ENCODE measurements at places on chromosomes 5 and 9.

- DNase-seq: no peak
Measured at GRCh38 chr5:61657686-61658085, 325.6 kb downstream of the ZSWIM6 start.

- no peak for DNase-seq
Measured at GRCh38 chr5:82045554-82046275, 73.9 kb downstream of the ATG10 start.

- no peak for DNase-seq
Measured at GRCh38 chr5:139946440-139946839, 96.7 kb downstream of the NRG2 start.

DNA sequence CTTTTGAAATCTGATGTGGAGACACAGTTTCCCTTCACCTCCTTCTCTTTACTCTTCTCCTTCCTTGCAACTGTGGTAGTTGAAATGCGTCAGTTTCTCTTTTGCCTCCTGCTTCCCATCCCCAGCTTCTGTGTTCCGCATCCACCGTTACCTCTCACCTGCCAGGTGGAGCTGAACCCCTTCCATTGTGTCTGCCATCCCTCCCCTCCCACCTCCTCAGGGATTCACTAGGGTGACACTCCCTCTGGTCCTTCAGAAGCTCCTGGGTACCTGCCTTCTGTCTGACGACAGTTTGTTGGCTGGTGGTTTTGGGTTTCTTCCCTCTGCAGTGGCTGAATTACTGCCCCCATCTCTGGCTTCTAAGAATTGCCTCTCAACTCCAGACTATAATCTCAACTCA, 132.1 kb downstream of the SLC24A2 start:
- DNase-seq: no peak

GRCh38 chr9:129703667-129704355, 38.4 kb downstream of the PRRX2 start:
- DNase-seq: no peak

DNA sequence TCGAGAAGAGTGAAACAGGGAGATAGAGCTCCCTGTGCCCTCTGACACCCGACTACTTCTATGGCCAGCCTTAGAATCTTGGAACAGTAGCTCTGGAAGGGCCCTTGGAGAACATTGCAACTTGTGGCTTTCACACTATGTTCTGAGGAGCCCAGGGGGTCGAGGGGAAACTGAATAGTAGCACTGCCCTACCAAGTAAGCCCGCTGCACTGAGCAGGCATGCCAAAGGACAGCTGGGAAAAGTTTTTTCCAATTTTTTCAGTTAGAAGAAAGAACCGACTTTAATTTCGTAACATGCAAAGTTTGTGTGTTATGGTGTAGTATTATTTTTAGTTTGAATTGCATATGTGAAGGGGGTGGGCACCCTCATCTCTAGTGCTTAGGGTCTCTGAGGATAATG, 10.9 kb downstream of the SMIM3 start:
- DNase-seq: no peak

DNA sequence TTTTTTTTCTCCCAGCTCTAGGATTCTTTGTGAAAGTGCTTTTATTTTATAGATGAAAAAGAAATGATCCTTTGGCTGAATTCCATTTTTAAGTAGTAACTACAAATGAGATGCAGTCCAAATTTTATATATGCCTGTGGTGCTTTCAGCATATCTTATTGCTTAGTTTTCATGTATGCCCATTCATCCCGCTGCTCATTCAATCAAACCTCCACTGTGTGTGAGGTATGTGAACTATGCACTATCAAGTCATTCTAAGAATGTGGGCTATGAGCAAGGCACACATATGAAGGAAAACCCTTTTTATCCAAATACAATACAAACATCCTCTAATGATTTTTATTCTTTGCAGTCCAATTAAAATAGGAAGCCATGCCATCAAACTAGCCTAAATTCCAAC, 1069.1 kb upstream of the DMAC1 start:
- DNase-seq: no peak

DNA sequence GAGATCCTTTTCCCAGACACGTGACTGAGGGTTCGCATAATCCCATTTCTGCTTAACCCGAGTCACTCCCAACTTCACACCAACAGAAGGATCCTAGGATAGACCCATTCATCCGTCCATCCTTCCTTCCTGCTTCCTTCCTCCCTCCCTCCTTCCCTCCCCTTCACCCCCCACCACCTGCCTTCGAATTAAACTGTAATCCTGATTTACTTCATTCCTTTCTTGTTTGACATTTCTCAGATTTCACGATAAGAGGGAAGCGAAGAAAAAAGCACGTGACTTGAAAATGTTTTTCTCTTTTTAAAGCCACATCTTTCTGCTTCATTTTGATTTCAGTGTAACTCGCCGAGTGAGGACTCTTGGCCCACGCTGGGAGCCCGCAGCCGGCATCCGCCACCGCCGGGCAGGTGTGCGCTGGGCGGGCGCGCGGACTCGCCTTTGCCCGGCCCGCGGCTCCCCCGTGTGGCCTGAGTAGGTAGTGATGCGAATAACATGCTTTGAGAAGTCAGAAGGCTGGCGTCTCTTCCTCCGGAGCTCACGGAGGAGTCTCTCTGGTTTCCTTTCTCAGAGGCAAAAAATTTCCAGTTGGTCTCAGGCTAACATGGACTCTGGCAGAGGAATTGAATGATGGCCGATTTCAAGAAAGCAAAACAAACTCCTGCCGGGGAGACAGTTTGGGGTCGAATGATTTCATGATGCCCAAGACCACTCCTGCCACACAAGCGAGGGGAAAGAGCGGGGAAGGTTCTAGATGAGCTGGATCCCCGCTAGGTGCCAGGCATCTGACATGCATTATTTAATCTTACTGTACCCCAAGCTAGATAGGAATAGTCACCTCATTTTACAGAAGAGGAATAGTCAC, 117.7 kb downstream of the SLC12A2 start:
- peak; percentile 73 for DNase-seq

DNA sequence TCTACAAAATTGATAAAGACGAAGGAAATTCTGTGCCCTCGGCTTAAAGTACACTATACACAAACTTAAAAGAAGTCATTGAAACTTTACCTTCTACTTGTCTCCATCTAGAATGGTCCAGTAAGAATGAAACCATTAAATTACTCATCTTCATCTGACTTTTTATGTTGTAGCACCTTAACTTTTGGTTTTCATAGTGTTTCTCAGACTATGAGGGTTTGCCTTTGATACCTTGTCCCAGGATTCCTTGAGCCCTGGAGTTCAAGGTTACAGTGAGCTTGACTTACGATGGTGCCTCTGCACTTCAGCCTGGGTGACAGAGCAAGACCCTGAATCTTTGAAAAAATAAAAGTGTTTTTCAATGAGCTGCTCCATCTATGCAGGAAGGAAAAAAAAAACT, 132.2 kb downstream of the CDC42SE2 start:
- no peak for DNase-seq

DNA sequence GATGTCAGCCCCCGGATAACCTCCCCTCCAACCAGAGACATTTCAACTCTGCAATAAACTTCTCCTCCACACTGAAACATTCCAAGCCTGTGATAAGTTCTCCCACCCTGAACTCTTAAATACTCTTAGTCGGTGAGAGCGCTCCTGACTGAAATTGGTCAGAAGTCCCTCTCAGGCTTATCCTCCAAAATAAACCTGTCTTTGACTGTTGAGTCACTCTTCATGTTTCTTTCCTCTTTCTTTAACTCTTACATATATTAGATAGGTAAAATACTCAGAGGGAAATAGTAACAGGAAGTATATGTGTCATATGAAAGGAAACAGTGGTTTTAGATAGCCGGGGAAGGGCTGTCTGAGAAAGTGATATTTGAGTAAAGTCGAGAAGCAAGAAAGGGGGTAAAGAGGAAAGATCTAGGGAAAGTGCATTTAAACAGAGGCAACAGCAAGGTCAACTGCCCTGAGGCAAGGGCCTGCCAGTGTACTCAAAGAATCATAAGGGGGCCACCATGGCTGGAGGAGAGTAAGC, 11.0 kb upstream of the FAM81B start:
- DNase-seq: no peak

GRCh38 chr9:4680173-4680525, 780 bp downstream of the CDC37L1 start:
- no peak for DNase-seq

DNA sequence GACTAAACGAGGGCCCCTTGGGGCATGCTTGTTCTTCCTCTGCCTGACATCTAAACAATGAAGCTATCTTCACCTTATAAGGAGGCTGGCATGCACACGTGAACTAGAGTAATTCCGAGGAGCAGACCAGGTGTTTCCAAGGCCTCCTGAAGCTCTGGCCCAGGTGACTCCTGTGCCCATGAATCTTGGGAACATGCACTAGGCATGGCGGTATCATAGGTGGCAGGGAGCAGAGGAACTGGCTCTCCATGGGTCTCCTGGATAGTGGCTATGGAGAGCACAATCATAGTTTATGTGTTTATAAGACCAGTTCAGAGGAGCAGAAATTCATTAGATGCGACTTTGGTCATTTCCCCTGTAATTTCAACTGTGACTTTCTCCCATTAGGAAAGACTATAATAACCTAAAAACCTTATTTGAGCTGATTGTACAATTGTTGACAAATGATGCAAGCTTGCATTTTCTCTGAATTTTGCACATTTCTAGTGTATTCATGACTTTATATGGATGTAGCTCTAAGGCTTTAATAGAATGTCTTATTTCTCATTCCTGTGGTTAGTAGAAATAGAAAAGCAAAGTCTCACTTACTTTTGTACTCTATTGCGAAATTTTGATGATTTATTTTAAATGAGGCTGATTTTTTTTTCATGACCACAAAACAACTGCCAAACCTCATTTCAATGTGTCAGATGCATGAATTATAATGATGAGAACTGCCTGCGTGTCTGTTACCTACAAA, 135.3 kb upstream of the RPS23 start:
- DNase-seq: no peak

DNA sequence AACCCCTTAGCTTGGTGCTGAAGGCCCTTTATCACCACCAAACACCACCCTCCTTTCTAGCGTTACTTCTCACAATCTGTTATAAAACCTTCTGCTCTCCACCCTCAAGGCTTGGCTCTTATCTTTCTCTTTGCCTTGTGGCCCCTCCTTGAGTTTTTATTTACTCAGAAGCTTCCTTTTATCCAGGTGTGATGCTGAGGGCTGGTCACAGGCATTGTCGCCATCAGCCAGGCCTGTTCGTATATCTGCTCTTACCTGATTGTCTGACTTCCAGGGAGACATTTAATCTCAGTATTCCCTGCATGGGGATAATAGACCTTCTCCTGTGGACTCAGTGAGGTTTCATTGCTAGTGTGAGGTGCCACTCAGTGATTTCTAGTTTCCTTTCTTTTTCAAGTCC, 34.2 kb downstream of the MEGF10 start:
- no peak for DNase-seq

- DNase-seq: peak; percentile 88
Measured at GRCh38 chr5:124738681-124739633, 7.5 kb downstream of the ZNF608 start.

GRCh38 chr5:90518661-90519060, 10.7 kb downstream of the LYSMD3 start:
- DNase-seq: peak; percentile 70

- DNase-seq: no peak
Measured at GRCh38 chr5:122404018-122404417, 92.0 kb downstream of the SNCAIP start.

- peak; percentile 33 for DNase-seq
Measured at GRCh38 chr9:79975621-79976256, 404.0 kb downstream of the TLE4 start.

Data from NCI-H146 (cell line).